ENCODE measurements at places on chromosomes 11 and 22. TPM values are rescaled to one million over a fixed set of nuclear protein-coding genes. Genes with fewer than 3 reads are reported as not detected.

Gene ANO9
- not detected for total RNA-seq

Gene KDELR3
- total RNA-seq: 40.0 TPM

Gene ASRGL1
- not detected for total RNA-seq

DNA sequence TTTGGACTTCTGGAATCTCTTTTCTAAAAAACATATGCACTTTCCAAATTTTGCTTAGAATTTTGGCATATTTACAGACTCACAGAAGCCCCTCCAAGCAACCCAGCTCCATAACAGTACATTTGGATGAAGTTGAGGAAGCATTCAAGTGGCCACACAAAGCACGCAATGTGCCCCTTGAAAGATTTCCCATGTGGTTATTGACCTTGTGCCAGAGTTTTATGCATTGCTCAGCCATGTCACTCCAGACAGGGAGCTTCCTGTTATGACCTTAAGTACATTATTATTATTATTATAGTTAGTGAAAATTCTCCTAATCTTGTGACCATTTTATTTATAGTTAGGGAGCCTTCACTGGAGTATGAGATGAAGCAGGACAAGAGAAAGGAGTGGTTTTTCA is 35.0 kb upstream of the BDNF start:
- no peak for DNase-seq

GRCh38 chr11:94809251-94809650 is 41.1 kb downstream of the AMOTL1 start:
- no peak for DNase-seq

DNA sequence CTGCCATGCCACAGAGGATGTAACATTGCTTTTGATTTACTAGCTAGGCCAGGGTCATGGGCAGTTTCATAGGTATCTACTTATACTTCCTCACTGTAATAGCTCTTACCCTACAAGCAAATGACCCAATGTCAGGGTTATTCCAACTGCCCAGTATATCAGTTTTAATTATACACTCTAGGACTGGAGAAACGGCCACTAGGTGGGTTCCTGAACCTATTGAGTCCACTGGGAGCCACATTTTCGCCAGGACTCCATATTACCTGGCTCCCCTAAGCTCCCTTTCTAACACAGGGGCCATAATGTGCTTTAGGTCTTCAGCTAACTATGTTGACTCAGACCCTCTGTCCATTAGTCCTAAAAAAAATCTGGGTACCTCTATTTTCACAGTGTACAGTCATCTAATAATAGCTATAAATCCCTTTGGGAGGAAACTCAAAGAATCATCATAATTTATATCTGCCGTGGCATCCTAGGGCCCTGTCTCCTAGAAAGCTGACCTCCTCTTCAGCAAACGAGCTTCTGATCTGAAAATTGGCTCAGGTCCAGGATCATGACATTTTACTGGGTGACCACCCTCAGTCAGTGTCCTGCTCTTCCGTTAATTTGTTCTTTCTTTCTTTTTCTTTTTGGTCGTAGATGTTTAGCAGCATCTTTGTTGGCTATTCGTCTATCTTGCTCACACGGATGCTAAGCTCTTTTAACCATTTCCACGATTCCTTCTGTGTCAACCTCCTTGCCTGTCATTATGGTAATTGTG is 244.3 kb downstream of the FAM76B start:
- no peak for DNase-seq

Data from LHCN-M2 (cell line).